NCI-H187 treated with DMSO at 0.1 percent for 48 hours (cell line): ENCODE measurements at places on chromosomes 4 and X.

DNA sequence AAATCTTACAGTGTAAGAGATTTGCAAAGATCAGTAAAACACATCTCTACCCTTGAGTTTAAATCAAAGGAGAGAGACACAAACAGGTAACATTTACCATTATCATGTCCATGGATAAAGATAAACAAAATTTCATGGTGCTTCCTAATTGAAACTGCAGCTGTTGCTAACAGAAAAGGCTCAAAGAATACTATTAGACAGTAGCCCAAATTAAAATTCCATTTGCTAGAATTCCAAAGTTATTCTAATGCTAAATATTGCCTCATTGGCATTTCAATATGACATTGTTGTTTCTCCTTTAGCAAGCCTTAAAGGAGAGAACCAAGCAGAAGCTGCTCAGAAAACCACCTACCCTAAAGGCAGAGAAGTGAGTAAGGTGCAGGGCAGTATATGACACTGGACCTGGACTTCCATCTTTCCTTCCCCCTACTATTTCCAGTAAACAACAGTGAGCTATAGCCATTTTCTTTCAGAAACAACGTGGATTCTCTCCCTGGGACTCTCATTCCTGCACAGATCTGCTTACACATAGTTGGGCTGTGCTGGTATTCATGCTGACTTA is 19.5 kb upstream of the ZCCHC13 start:
- DNase-seq, result no peak

GRCh38 chr4:59855630-59856352 is 1344.3 kb upstream of the ADGRL3 start:
- DNase-seq, result no peak

DNA sequence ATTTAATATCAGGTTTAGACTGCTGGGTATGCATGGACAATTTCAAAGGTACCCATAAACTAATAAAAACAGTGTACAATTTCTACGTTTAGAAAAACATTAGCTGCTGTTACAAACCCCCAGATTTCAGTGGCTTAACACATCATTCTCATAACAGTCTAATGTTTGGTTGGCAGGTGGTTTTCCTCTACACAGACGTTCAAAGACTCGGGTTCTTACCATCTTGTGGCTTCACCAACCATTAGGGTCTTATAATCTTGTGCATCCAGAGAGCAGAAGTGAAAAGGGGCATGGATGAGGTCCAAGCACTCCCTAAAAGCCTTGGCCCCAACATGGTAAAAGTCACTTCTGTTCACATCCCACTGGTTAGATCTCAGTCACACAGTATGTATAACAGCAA is 71.6 kb downstream of the SH3RF1 start:
- DNase-seq, result no peak

DNA sequence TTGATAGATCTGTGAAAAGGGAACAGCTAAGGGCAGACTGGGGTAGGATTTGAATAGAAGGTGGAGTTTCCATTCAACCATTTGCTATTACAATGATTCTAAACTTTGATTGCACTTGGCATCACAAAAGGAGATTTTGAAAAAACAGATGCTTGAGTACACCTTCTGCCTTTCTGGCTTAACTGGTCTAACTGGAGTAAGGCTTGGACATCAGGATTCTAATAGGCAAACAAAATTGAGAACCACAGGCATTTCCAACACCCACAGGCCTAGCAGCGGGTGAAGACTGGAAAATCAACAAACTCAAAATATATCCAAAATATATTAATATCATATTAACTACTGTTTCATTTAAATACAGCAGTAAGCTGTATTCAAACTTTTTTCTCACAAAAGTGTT is 1.9 kb upstream of the VEGFC start:
- DNase-seq, result no peak

DNA sequence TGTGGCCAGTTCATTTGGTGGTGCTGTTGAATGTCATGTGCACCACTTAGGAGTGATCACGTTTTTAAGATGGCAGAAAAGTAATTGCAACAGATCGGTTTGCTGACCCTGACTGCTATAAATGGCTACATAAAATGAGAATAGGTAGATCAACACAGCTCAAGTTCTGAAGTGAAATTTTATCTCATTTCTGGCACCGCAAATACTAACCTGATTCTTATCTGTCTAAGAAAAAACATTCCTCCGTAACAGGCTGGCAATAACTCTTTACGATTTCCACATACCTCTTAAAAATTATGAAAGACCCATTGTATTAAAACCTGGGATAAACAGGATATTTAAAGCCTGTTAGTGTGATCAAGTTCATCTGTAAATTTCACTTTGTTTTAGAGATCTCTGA is 387.5 kb downstream of the PDGFC start:
- no peak for DNase-seq

DNA sequence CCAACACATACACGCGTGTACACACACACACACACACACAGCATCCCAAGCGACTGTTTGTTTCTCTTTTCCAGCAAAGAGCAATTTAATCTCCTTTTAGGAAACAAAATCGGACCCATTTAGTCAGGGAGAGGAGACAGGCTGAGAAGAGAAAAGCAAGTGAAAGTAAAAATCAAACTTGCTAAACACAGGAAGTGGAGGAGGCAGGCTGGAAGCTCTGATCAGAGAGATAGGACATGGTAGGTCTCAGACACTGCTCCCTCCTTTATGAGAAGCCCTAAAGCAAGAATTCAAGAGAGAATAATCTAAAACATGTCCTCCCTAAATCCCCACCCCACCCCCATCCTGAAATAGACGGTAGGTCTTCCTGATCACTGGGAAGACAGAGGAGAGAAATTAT is 62.3 kb downstream of the GPC3 start:
- no peak for DNase-seq

DNA sequence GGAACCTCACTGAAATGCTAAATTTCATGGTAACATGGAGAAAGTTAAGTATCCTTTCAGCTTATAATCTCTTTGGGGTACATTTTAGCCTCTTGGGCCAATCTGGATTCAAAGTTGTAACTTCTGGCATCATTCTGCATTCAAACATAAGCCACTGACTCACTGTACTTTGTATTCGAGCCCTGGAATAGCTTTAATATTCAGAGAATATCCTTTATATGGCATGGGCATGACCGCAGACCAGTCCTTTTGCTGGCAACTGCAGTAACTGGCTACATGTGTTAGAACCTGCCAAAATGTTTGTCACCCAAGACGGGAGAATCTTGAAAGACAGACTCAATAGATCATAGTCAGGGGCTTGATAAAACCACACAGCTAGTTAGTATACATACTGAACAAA is 3.3 kb downstream of the GASK1B start:
- no peak for DNase-seq

DNA sequence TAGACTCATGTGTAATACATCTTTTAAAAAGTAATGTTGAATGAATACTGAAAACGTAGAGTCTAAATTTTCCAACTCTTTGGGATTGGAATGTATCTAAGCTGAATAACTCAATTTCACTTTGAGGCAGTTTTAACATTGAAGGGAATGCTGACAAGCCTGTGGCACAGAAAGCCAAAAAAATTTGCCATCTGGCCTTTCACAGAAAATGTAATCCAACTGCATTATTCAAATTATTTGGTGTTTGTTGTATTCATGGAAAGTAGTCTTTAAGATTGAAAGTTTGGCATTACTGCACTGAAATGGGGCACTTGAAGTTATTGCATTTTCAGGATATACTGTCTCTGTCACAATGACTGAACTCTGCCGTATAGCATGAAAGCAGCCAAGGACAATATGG is 186.9 kb downstream of the FRMPD4 start:
- DNase-seq, result no peak

DNA sequence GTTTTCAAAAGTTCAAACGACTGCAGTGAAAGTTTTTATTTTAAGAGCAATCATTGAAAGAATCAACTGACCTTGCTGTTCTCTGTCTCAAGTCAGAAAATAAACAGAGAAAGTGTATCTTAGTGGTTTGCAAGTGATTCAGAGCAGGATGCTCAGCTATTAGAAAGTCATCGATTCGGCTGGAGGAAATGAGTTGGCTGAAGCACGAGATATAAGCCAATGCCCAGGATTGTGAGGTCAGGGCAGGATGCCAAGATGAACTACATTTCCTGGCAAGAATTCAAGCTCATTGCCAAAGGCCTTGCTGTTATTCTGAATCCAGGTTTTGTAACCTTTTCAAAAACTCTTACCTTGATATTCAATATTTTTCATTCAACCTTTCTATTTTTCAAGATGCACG is 541.4 kb upstream of the BOD1L1 start:
- no peak for DNase-seq

DNA sequence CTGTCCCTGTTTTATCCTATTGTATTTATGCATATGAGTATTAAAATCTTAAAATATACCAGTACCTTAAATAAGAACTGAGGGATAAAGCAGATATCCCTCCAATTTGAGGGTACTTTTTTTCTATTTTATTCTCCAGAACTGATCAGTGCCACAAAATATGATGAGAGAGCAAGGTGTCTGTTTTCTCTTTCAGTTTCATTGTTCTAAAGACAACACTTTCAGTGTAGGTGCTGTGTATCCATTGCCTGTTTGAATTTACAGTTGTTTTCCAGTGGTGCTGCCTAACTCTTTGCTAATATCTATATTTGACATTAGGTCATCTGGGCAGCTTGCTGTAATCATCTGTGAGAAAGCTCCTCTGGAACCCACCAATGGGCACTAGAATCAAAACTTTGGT is 394.7 kb downstream of the IL1RAPL1 start:
- no peak for DNase-seq

DNA sequence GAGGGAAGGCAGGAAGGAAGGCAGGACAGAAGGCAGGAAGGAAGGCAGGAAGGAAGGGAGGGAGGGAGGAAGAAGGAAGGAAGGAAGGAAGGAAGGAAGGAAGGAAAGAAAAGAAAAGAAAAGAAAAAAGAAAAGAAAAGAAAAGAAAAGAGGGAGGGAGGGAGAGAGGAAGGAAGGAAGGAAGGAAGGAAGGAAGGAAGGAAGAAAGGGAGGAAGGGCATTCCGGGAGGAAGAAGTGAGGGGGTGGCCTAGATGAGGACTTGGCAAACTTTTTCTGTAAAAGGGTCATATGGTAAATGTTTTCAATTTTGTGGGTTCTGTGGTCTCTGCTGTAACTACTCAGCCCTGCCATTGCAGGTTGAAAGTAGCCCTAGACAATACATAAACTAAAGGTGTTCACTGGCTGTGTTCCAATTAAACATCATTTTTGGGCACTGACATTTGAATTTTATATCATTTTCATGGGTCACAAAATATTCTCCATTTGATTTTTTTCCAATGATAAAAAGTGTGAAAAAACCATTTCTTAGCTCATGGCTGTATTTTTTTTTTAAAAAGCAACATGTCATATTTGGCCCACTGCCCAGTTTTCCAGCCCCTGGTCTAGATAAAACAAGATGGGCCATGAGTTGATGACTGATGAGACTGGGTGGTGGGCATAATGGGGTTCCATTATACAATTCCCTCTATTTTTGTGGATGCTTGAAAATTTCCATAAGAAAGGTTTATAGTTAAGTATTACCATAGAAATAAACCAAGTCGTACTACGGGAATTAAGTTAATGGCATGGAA is 3.1 kb downstream of the ZNF630 start:
- DNase-seq, result no peak

DNA sequence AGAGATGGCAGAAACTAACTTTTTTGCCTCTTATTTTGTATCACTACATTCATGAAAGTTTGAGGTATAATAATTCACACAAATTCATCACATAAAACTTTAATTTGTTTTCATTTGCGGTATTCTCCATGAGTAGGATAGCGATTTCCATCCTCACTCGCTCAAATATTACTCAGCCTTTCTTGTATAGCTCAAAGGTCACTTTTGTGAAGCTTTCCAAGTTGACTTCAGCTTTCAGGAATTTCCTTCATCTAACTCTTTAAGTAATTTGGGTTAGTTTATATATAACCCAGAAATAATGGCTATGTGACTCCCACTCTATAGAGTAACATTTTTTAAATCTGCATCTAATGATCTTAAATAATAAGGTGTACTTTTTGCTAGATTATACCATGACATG is 314.4 kb downstream of the IL1RAPL1 start:
- no peak for DNase-seq

DNA sequence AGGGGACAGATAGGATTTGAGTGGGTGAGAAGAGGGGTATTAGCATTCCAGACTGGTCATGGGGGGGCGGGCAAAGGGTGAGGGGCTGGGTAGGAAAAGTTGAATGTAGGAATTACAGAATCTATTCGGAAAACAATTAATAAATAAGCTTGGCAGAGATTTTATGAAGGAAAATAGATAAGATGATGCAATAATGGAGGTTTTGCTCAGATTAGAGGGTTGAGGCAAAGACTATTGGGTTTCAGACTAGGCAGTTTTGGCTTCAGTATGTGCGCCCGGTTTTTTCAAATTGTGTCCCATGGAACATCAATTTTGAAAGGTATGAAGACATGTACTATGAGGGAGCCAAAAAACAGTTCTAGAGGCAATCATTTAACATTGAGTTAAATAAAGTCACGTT is 410.6 kb downstream of the SPRY1 start:
- no peak for DNase-seq

GRCh38 chrX:41827886-41828285 is 95.5 kb downstream of the CASK start:
- DNase-seq, result no peak

DNA sequence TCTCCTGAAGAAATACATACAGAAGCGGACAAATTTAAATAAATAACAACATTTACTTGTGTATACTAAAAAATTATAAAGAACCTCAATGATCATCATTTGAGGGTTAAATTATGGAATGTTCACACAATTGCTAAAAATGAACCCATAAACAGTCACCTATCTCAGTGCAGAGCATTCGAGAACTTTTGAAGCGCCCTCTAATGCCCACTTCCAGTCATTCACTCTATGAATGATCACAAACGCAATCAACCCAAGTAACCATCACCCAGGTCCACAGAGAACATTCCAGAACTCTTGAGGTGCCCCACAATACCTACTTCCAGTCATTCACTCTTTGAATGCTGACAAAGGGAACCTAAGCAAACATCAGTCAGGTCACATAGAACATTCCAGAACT is 103.5 kb upstream of the PLAC1 start:
- DNase-seq, result no peak

GRCh38 chr4:185825737-185826136 is 13.7 kb upstream of the SORBS2 start:
- DNase-seq, result no peak
